ENCODE measurements at places on chromosomes 3 and 15. TPM values are rescaled to one million over a fixed set of nuclear protein-coding genes. Genes with fewer than 3 reads are reported as not detected.

Gene STT3B
- 214 TPM for total RNA-seq

Gene GOLGA6L1
- total RNA-seq: not detected

Gene CACNA2D3
- total RNA-seq: 2.5 TPM

Gene GPR176
- 4.1 TPM for total RNA-seq

Gene SENP7
- 57.4 TPM for total RNA-seq

Gene PAQR5
- total RNA-seq: 0.92 TPM

Gene CSPG4
- 246 TPM for total RNA-seq

Gene PIF1
- total RNA-seq: 3.7 TPM

Gene KLHL6
- 4.2 TPM for total RNA-seq

Gene AGTR1
- total RNA-seq: 2.2 TPM

Gene CCDC174
- 15.8 TPM for total RNA-seq

All from tongue (tissue), 3 donors.